ENCODE measurements at places on chromosomes 5 and 9. TPM values are rescaled to one million over a fixed set of nuclear protein-coding genes. Genes with fewer than 3 reads are reported as not detected.
A peak's percentile ranks its signal among the peaks of the same experiment; 100 is the strongest.

The PCDHAC1 gene
- 2.9 TPM for total RNA-seq

The CFAP157 gene
- total RNA-seq: not detected

The EQTN gene
- total RNA-seq: 3.4 TPM

The PRSS3 gene
- total RNA-seq: not detected

The RGP1 gene
- 20.1 TPM for total RNA-seq

- DNase-seq: no peak
Measured at GRCh38 chr9:14064940-14065339, 249.0 kb downstream of the NFIB start.

DNA sequence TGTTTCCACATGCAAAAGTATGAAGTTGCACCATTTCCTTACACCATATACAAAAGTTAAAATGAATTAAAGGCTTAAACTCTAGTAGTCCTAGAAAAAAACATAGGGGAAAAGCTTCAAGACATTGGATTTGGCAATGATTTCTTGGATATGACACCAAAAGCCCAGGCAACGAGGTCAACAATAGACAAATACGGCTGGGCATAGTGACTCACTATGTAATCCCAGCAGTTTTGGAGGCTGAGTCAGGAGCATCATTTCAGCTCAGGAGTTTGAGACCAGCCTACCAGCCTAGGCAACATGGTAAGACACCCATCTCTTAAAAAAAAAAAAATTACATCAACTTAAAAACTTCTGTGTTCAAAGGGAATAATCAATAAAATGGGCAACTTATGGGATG, 30.9 kb upstream of the SREK1 start:
- no peak for DNase-seq

- DNase-seq: no peak
Measured at GRCh38 chr5:126988021-126988569, 42.3 kb downstream of the MARCHF3 start.

DNA sequence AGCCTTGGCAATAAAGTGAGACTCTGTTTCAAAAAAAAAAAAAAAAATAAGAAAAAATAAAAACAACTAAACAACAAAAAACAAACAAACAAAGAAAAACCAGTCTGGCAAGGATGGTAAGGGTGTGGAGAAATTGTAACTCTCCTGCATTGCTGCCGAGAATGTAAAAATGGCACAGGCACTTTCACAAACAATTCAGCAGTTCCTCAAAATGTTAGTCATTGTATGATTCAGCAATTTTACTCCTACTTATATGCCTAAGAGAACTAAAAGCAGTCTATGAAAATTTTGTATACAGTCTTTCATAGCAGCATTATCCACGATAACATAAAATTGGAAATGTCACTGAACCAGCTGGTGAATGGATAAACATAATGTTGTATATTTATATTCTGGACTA, 280.4 kb downstream of the CDH9 start:
- no peak for DNase-seq

- DNase-seq: no peak
Measured at GRCh38 chr5:80194468-80194867, 61.4 kb downstream of the SERINC5 start.

GRCh38 chr5:121031491-121031890, 567.4 kb downstream of the PRR16 start:
- DNase-seq: no peak

GRCh38 chr5:40478766-40479165, 200.9 kb upstream of the PTGER4 start:
- no peak for DNase-seq

GRCh38 chr5:38018016-38018415, 178.2 kb upstream of the GDNF start:
- no peak for DNase-seq

DNA sequence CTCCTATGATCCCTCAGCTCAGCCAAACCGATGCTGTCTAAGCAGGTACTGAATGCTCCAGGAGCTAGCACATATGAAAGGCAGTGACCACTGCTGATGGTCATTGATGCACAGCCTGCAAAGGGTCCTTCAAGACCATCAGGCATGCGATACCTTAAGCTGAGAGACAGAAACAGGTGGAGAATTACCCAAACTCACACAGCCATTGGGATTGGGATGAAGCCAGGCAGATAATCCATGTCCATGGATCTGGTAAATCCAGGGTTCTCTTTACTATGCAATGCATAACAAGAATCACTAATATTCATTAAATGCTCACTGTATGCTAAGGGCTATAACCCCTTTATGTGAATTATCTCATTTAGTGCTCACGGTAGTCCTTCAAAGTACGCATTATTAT, 36.2 kb downstream of the RAPGEF1 start:
- no peak for DNase-seq

DNA sequence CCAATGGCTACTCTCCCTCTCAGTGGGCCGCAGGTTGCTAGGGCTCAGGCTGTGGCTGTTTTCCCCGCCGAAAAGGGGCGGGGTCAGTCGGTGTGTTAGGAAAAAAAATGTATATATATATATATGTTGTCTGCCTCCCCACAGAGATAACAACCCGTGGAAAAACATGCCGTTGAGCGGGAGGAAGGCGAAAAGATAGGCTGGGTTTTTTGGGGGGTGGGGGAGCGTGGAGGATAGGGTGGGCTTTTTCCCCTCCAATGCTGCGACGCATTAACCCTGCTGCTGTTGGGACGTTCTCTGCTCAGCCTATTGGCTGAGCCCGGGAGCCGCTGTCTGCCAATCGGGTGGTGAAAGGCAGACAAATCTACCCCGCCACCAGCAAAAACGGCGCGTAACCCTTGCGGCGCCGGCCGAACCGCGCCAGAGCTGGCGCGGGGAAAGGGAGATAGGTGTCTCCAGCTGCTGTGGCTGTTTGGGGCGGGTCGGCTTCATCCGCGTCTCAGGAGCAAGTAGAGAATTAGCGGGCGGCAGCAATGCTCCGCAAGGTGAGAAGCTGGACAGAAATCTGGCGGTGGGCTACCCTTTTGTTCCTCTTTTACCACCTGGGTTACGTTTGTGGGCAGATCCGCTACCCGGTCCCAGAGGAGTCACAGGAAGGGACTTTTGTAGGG, at the start of gene PCDHGC4:
TSS of gene PCDHGC4 (plus strand) at position 390 of the 671 bp plus-strand sequence. CDS start at position 534, 144 bp downstream.
- peak; percentile 94 for DNase-seq

GRCh38 chr9:74557571-74557970, 60.4 kb downstream of the RORB start:
- no peak for DNase-seq

DNA sequence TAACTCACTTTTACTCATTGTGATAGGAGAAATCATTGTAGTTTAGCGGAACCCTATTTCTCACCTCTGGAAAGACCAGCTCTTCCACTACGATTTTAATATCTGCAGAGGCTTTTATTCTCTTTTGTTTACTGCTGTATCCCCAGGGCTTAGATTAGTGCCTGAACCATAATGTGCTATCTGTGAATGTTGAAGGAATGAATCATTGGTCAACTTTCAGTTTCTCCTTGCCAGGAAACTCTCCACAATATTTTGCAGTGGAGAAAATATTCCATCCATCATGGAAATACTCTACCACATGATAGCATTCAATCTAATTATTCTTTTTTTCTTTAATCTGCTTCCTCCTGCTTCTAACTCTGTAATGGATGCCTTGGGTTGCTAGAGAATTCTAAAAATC, 263.5 kb upstream of the PTPRD start:
- DNase-seq: no peak

DNA sequence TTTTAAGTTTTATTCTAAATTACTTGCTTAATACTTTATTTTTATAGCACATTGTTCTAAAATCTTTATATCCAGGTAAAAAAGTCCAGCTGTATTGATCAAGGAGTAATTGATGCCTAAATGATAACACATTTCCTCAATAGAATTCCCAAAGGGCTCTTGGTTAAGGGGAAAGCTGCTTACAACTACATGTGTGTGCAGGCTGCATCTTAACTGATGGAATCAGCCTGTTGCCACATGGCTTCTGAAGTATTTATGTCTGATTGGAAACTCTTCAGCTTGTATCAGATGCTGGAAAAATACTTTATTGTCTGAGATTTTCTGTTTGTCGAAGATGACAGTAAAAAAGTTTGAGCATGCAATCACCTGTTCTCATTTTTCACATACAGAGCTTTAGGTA, 182.6 kb downstream of the FBXL7 start:
- DNase-seq: no peak

DNA sequence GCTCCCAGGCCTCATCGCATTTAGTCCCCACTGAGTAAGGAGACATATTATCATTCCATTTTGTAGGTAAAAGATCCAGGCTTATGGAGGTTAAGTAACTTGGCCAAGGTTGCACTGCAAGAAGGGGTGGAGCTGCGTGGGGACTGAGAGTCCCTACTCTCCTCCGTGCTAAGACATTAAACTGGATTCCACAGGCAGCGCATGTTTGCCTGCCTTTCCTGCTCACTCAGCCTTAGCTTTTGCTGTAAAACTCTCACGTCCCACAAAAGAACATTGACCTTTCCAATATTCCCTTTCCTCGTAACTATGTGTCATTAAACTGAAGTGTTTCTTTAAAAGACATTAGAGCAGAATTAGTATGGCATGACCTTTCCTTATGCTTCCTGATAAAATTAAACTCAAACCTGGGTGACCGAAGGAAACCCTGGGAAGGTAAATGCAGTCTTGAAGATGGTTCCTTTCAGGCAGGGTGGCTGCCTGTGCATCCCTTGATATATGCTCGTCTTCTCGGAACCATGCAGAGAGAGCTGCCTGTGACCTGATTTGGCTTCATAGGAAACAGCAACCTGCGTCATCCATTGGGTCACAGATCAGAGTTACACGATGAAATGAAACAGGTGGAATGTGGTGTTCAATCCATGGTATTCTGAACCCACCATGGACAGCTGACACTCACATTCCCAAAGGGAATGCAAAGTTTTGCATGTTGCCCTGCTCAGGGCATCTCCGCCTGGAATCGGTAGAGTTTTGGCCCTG, 85.9 kb downstream of the TMEM252 start:
- no peak for DNase-seq

GRCh38 chr5:61256474-61256873, 75.6 kb upstream of the ZSWIM6 start:
- DNase-seq: no peak

DNA sequence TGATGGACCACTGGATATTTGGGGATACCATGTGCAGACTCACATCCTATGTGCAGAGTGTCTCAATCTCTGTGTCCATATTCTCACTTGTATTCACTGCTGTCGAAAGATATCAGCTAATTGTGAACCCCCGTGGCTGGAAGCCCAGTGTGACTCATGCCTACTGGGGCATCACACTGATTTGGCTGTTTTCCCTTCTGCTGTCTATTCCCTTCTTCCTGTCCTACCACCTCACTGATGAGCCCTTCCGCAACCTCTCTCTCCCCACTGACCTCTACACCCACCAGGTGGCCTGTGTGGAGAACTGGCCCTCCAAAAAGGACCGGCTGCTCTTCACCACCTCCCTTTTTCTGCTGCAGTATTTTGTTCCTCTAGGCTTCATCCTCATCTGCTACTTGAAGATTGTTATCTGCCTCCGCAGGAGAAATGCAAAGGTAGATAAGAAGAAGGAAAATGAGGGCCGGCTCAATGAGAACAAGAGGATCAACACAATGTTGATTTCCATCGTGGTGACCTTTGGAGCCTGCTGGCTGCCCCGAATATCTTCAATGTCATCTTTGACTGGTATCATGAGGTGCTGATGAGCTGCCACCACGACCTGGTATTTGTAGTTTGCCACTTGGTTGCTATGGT, 54.5 kb upstream of the HNRNPA0 start:
- DNase-seq: no peak

- DNase-seq: no peak
Measured at GRCh38 chr5:82211855-82212572, 66.1 kb downstream of the RPS23 start.

All from neural progenitor cell (in vitro differentiated cells).